ENCODE measurements at places on chromosomes 3 and 15. TPM values are rescaled to one million over a fixed set of nuclear protein-coding genes. Genes with fewer than 3 reads are reported as not detected.

GRCh38 chr15:64507293-64507802 is 47.0 kb downstream of the ZNF609 start:
- H3K27ac ChIP-seq = peak overlapping the region; percentile 27
- H3K36me3 ChIP-seq = peaks cover 58% of the 10 kb centered on the region
- no peaks in the 10 kb centered on the region for H3K27me3 ChIP-seq

The GOLGA8O gene
- polyA plus RNA-seq = not detected

GRCh38 chr3:141129049-141129448 is 77.9 kb downstream of the SPSB4 start:
- H3K27me3 ChIP-seq = no peaks in the 10 kb centered on the region
- H3K4me3 ChIP-seq = no peak overlapping the region
- DNase-seq = no peak
- no peaks in the 10 kb centered on the region for H3K4me1 ChIP-seq
- H3K27ac ChIP-seq = no peak overlapping the region
- no peaks in the 10 kb centered on the region for H3K36me3 ChIP-seq

The FAM3D gene
- polyA plus RNA-seq = 0.74 TPM

GRCh38 chr3:168467115-168467714 is 371.5 kb upstream of the GOLIM4 start:
- H3K4me3 ChIP-seq = peak overlapping the region; percentile 12
- no peaks in the 10 kb centered on the region for H3K4me1 ChIP-seq
- no peaks in the 10 kb centered on the region for H3K36me3 ChIP-seq
- H3K27ac ChIP-seq = no peak overlapping the region
- peak; percentile 2 for DNase-seq
- no peaks in the 10 kb centered on the region for H3K27me3 ChIP-seq
